ENCODE measurements at places on chromosomes 7 and 10.

DNA sequence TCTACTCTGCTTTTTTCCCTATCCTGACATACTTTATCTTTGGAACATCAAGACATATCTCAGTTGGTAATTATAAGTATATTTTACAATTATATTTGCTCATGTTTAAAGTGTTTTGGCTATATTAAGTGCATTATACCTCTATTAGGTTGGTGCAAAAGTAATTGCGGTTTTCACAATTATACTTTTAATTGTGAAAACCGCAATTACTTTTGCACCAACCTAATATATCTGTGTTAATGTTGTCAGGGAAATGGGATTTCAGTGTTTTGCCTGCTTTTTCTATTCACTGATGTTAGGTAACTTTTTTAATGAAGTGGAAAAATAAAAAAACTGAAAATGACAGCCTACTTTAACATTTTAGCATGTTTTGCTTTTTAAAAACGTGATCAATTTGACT lies 11.6 kb downstream of the SLC26A4 start:
- no peak for DNase-seq

DNA sequence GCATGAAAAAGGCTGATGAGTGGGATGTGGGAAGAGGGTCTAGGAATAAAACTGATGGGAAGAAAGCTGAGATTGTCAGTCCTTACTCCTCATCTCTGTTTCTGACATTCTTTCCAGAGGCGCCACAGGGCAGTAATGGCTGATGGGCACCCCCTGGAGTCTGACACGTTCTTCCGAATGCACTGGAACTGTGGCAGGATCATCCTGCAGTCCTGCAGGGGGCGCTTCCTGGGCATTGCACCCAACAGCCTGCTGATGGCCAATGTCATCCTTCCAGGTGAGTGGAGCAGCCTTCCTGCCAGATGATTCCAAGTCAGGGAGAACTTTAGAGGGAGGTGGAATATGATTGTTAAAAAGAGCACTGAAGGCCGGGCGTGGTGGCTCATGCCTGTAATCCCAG lies 4.8 kb downstream of the FSCN3 start:
- DNase-seq, result no peak

- DNase-seq, result no peak
Measured at GRCh38 chr7:80225361-80225760, 90.7 kb downstream of the GNAI1 start.

GRCh38 chr7:74405899-74406512 lies 47.7 kb upstream of the GTF2IRD1 start:
- no peak for DNase-seq

GRCh38 chr10:1947464-1948003 lies 210.2 kb upstream of the ADARB2 start:
- DNase-seq, result no peak

- no peak for DNase-seq
Measured at GRCh38 chr7:140196361-140197217, 19.8 kb upstream of the KDM7A start.

GRCh38 chr7:3042861-3043489 lies 692 bp downstream of the CARD11 start:
- no peak for DNase-seq

GRCh38 chr10:88803641-88804040 lies 1.1 kb downstream of the LIPM start:
- DNase-seq, result no peak

DNA sequence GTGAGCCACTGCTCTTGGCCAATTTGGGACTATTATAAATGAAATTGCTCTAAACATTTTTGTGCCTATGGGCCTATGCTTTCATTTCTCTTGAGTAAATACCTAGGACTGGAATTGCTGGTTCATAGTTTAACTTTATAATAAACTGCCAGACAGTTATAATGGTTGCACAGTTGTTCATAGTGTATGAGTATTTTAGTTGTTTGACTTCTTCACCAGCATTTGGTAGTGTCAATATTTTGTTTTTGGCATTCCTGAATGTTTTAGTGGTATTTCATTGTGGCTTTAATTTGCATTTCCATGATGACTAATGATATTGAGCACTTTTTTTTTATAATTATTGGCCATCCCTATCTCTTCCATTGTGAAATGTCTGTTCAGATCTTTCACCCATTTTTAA lies 29.5 kb downstream of the PLEKHA8 start:
- no peak for DNase-seq

DNA sequence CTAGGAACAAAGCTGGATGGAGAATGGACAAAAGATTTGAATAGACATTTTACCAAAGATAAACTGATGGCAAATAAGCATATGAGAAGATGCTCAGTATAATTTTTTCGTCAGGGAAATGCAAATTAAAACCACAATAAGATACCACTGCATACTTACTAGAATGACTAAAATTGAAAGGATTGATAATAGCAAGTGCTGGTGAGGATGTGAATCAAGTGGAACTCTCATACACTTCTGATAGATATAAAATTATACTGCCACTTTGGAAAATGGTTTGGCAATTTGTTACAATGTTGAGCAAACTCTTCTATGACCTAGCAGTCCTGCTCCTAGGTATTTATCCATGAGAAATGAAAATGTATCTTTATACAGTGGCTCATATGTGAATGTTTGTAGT lies 83.3 kb downstream of the EXOC6 start:
- no peak for DNase-seq

- no peak for DNase-seq
Measured at GRCh38 chr7:128948976-128949760, 11.4 kb downstream of the IRF5 start.

GRCh38 chr7:128916643-128916915 lies 6.1 kb upstream of the KCP start:
- DNase-seq, result no peak

GRCh38 chr10:19629567-19629966 lies 186.7 kb upstream of the PLXDC2 start:
- no peak for DNase-seq

DNA sequence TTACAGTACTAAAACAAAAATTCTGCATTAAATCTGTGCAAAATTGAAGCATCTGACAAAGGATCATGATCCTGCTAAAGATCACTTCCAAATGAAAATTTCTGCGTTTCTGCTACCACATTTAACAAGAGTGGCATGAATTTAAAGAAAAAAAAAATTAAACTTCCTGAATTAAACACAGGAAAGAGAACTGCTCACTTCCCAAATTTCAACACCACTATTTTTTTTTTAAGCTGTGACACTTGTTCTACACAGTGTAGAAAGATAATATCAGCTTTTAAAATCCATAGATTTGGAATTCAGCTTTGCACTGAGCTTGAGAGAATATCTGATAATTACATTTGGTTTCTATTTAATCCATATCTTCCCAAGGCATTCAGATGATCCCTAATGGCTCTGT lies 73.6 kb downstream of the EPC1 start:
- no peak for DNase-seq

- DNase-seq, result no peak
Measured at GRCh38 chr10:8116926-8117493, 62.5 kb downstream of the GATA3 start.

DNA sequence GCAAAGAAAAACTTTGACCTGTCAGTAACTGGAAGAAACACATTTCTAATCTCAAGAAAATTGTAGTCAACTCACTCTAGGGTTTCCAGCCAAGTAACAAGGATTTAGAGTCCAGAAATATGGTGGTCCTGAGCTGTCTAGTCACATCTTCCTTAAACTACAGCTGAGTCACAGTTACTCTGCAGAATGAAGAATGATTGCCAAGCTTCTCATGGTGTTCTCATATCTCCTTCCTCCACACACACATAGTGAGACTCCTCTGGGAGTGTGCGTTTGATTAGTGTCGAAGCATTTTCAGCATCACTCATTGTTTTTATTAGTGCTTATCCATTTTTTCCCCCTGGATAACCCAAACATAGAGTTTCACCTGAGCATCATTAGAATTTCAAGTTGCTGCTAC lies 93.1 kb upstream of the CXCL12 start:
- no peak for DNase-seq

DNA sequence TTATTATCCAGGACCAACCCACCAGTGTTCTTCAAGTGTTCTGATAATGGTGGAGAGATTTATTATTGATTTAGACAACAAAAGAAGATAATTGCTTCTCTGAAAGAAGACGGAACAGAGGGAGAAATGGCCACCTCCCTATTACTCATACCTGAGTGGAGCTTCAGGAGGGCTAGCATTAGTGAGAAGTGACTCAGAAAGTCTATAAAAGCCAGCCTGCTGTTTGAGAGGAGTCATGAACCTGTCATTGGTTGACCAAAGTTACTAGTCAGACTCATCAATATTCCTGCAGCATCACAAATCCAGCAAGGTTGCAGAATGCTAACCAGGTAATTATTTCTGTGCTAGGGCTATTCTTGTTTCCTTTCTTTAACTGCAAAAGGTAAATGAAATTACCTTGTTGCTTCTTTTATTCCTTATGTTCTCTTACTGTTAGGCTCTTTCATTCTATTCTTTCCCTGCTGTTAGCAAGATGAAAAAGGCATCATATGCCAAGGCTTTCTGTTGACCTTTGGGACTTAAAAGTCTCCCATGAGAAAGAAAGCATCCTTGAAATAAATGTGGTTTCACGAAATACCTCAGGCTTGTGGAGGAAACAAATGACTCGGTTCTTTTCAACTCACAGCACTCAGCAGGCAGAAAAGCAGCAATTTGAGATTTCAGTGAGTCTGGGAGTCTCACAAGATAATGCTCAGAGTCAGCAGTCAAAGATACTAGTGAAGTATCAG lies 256.4 kb upstream of the PHYHIPL start:
- peak; percentile 14 for DNase-seq

GRCh38 chr7:74130518-74130917 lies 43.6 kb upstream of the EIF4H start:
- DNase-seq, result no peak

DNA sequence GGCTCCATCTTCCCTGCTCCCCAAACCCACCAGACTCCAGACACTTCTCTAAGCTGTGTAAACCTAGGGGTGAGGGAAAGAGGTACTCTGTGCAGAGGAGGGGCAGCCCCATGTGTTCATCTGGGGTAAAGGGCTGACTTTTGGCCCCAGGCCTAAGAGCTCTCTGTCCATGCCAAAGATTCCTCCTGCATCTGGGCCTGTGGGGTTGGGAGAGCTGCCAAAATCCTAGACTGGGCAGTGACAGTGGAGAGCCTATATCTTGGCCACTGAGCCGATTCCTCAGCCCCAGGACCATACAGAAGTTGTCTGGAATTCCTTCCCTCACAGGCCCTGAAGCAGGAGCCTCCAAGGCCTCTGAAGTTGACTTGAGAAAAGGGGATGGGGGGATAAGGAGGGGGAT lies 25.3 kb upstream of the LEP start:
- no peak for DNase-seq

GRCh38 chr10:111187096-111187495 lies 110.3 kb downstream of the ADRA2A start:
- DNase-seq, result no peak

DNA sequence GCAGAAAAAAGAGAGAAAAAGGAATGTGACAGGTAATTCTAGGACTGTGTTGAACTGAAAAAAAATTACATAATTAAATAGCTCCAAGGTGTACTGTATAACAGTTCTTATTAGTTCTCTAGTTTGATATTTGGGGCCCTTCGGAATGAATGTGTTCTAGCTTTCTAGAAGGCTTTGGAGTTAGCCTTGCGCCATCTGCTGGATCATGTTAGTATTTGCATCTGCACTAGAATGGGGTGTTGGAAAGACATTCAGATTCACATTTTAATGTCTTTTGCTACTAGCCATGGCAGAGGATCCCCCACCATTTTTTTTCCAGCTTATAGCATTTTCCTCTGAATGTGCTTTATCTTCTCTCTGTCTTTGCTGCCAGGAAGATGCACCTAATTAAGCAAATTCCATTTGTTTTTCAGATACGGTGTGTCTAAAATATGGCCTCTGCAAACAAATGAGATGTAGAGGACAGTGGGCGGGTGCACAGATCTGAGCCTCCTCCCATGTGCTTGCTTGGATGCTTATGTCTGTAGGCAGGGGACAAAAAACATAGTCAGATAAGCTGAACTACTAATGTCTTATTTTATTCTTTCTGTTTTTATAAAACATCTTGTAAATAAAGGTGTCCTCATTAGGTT lies 238.5 kb downstream of the PHF14 start:
- DNase-seq, result peak; percentile 79

GRCh38 chr7:3762146-3762831 lies 461.2 kb downstream of the SDK1 start:
- no peak for DNase-seq

- DNase-seq, result no peak
Measured at GRCh38 chr7:40918701-40919271, 784.0 kb downstream of the SUGCT start.

- no peak for DNase-seq
Measured at GRCh38 chr7:64907641-64908326, 4.7 kb downstream of the ZNF273 start.

- no peak for DNase-seq
Measured at GRCh38 chr10:996031-996430, 7.8 kb downstream of the GTPBP4 start.

DNA sequence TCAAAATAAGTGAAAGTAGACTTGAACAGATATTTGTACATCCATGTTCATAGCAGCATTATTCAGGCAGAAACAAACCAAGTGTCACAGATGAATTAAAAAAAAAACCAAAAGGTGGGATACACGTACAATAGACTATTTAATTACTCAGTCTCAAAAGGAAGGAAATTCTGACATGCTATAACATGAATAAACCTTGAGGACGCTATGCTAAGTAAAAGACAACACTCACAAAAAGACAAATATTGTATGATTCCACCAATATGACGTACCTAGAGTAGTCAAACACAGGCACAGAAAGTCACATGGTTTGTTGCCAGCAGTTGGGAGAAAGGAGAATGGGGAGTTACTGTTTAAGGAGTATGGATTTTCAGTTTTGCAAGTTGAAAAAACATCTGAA lies 18.0 kb upstream of the CFAP70 start:
- DNase-seq, result no peak

DNA sequence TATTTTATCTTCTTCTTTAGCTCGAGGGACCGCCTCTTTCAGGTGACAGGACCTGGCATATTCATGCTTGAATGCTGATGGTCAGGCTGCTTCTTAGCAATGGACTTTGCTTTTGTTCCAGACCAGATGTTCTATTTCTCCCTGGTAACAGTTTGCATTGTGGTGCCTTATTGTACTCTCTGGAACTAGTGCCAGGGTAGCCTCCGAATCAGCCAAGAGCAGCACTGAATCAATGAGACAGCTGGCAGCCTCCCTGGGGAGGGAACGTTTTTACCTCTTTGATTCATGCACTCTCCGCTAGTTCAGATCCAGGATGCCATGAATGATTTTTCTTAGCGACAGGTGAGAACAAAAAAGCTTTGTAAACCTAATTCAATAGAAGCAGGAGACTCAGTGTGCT lies 54.1 kb upstream of the NXPH1 start:
- no peak for DNase-seq

DNA sequence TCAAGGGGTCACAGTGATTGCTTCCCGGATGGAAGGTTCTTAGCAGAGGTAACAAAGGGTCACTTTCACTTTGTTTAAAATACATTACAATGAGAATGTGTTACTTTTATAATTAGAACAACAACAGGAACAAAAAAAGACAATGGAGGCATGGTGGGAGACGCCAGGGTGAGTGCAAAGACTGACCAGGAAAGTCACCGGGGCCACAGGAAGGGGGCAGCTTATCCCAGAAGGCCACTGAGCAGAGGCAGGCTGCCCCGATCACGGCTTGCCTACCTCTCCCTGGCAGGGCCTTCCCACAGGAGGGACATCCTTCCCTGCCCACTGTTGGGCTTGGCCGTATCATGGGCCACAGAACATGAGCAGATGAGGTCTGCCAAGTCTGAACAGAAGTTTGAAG lies 46.8 kb upstream of the ENO4 start:
- DNase-seq, result no peak
